ENCODE measurements at places on chromosomes 5 and 9.

GRCh38 chr9:127361561-127361960, 35.4 kb upstream of the SLC2A8 start:
- no peak for DNase-seq

GRCh38 chr5:151642472-151643140, 44.1 kb downstream of the SPARC start:
- DNase-seq, result no peak

DNA sequence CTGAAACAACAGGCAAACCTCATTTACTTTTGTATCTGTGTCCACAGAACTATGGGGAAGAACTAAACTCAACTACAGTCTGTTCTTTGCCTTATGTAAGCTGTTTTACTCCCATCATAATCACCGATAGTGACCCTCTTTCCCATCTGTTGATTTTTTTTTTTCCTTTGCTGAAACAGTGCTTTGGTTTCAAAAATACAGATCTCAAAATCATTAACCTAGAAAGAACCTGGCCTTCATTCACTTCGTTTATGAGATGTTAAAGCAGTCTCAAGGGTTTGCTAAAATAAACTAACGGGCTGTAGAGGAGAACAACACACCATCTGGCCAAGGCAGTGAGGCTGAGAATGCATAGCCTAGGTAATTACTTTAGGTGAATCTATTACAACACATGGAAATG, 706.6 kb upstream of the ZNF608 start:
- DNase-seq, result no peak

- no peak for DNase-seq
These were observed 9.2 kb downstream of the SPINK4 start for GRCh38 chr9:33249087-33249658.

- no peak for DNase-seq
These were observed 75.4 kb downstream of the PRR16 start for GRCh38 chr5:120539471-120539870.

GRCh38 chr5:139494256-139494655, 11.7 kb upstream of the STING1 start:
- DNase-seq, result no peak

GRCh38 chr9:136394312-136395019, 5.5 kb downstream of the SNAPC4 start:
- no peak for DNase-seq

- no peak for DNase-seq
These were observed 24.6 kb downstream of the UBAP1 start for GRCh38 chr9:34203275-34203991.

- no peak for DNase-seq
These were observed 29.4 kb downstream of the HACD4 start for GRCh38 chr9:21002040-21002439.

DNA sequence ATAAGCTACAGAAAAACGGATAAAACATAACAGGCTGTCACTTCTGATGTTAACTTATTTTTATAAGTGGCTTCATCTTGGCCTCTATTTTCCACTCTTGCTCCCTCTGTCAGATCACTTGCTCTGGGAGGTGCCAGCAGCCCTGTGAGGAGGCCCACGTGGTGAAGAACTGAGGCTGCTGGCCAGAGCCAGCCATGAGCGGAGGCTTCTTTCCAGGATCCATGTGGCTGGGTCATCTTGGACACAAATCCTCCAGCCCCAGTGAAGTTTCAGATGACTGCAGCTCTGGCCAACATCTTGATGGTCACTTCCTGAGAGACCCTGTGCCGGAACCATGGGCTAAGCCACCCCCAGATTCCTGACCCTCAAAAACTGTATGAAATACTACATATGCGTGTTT, 7.5 kb upstream of the CMBL start:
- no peak for DNase-seq

DNA sequence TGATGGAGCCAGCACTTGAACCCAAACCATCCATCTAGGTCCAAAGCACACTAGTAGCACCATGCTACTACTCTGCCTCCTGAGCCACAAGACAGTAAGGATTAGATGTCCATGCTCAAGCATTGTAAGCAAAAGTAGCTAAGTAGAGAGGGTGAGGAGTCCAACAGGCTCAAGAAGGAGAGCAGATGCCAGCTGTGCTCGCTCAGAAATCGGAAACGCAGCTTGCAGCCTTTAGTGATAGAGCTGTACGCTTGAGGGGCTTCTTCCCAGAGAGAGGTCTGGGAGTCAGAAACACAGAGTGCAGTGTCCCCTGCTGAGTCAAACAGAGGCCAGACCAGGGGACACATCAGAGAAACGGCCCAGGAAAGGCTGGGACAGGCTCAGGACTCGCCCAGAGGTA, 32.7 kb upstream of the GABRP start:
- DNase-seq, result no peak

Measured in activated T-cell treated with anti-CD3 and anti-CD28 coated beads for 48 hours (primary cell).